ENCODE measurements at places on chromosomes 6 and 20.

GRCh38 chr20:8952721-8953120 lies 116.2 kb upstream of the PLCB4 start:
- no peak for DNase-seq

GRCh38 chr6:102417368-102417998 lies 1024.0 kb downstream of the GRIK2 start:
- DNase-seq = no peak

DNA sequence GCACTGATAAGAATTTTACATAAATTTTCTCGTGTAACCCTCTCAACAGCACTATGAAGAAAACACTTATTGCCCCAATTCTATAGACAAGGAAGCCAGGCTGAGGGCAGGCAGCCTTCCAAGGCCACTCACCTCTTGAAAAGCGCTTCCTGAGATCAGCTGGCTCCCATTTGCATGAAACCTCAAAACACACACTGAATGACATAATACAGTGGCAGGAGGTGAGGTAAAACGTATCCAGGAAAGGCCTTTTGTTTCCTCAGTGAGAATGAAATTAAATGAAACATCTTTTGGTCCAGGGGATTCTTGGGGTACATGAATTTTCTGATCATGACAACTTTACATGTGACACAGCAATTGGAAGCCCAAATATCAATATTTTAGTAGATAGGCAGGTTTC lies 112.5 kb downstream of the WDR27 start:
- DNase-seq = no peak

- no peak for DNase-seq
Measured at GRCh38 chr6:49342410-49342809, 120.6 kb downstream of the MMUT start.

- DNase-seq = no peak
Measured at GRCh38 chr6:3061501-3061941, 6.8 kb upstream of the RIPK1 start.

GRCh38 chr20:63272105-63273058 lies at the start of gene ARFGAP1:
Gene ARFGAP1 (plus strand): TSS chr20:63272813. CDS start chr20:63275581, 2,768 bp downstream.
- DNase-seq = peak; percentile 84
